ENCODE measurements at places on chromosomes 11 and 22.

DNA sequence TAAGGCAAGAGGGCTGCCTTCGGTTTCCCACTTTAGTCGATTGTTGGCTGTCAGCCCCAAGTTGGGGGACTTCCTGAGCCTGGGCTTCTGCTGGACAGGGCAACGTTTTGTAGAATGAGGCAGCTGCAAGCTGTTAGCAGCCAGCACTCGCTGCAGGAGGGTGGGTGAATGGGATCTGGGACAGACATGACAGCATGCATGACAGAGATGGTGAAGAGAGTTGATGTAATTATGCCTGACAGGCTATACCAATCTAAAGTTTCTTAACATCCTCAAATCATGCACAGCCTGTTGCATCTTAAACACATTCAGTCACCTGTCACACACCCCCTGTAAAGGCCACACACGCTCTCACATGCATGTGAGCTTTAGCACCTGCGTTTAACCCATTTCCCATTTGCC, 49.2 kb downstream of the CWC15 start:
- no peak for DNase-seq

GRCh38 chr22:21779444-21779843, 43.9 kb upstream of the YPEL1 start:
- no peak for DNase-seq

DNA sequence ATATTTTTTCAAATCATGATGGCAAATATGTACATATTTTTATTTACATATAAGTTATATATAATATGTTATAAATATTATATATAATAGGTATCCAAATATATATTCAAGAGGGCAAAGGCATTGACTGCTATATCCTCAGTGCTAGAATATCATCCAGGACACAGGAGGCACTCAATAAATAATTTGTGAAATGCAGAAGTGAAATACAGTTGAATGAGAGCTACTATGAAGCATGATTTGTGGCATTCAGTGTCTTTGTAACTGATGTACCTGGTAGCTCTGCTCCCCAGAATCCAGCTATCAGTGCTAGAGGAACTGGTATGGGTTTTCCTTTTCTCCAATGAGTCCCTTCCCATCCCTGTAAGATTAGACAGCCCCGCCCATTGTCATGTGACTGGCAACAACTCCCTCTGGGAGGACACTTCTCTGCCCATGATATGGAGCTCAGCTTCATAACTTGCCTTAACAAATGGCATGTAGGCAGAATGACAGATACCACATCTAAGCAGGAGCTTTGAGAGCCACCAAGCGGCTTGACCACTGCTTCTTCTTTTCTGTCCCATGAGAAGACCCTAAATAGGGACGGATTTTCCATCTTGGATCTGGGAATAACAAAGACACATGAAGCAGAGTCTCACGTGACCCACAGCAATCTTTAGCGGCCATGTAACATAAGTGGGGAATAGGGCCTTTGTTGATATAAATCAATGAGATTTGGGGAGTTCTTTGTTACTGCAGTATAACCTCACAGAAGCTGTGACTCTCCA, 10.2 kb upstream of the CD82 start:
- no peak for DNase-seq

- no peak for DNase-seq
These were observed 5.4 kb upstream of the EIF3F start for GRCh38 chr11:7981619-7982157.

DNA sequence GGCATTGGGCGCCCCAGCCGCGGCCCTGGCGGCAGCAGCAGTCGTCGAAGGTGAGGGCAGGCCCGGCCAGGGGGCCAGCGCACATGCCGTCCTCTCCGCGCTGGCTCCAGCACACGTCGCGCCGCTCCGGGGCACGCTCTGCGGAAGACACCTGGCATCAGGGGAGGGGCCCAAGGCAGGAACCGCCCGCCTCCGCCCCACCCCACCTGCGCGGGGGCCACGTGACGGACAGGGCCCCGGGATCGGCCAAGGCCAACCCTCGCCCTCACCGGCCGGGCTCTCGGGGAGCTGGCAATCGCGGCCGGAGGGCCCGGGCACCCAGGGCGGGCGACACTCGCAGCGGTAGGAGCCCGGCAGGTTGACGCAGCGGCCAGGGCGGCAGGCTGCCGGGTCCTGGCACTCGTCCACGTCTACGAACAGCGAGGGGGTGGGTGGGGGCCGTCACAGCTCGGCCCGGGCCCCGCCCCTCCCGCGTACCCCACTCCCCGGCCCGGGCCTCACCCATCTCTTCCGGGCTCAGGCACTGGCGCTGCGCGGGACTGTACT, 14.9 kb downstream of the SCYL1 start:
- peak; percentile 63 for DNase-seq

GRCh38 chr11:32379719-32380118, 55.6 kb downstream of the WT1 start:
- no peak for DNase-seq

DNA sequence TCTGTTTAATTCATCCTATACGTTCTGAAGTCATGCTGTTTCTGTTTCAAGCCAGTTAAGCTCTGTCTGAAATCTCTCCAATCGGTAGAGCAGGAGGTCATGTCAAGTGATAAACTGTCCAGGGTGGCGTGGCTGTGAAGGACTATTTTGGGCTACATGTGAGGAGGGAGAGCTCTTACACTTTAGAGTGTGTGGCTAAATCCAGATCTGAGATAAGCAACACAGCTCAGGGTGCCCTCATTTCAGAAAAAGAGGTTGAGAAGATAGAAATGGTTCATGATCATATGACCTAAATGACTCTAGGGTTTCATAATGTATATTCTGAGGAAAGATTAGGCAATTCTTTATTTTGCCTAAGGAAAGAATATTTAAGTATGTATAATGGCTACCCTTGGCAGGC, 8.4 kb downstream of the BLID start:
- no peak for DNase-seq

- no peak for DNase-seq
These were observed 509.8 kb upstream of the RAG2 start for GRCh38 chr11:37107831-37108230.

DNA sequence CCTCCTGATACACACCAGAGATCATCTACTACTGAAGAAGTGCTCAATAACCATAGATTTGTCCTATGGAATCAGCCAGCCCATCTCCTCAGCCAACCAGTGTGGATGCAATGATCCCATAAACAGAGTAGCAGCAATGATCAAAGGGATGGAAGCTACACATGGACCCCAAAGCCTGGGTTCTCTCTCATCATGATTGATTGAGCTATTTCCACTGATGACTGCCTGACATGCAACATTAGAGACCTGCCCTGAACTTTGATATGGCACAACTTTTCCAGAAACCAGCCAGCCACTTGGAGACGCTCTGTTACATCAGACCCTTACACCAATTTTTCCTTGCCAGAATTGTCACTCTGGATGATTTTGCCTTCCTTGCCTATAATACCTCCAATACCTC, 471.6 kb downstream of the BUD13 start:
- no peak for DNase-seq

DNA sequence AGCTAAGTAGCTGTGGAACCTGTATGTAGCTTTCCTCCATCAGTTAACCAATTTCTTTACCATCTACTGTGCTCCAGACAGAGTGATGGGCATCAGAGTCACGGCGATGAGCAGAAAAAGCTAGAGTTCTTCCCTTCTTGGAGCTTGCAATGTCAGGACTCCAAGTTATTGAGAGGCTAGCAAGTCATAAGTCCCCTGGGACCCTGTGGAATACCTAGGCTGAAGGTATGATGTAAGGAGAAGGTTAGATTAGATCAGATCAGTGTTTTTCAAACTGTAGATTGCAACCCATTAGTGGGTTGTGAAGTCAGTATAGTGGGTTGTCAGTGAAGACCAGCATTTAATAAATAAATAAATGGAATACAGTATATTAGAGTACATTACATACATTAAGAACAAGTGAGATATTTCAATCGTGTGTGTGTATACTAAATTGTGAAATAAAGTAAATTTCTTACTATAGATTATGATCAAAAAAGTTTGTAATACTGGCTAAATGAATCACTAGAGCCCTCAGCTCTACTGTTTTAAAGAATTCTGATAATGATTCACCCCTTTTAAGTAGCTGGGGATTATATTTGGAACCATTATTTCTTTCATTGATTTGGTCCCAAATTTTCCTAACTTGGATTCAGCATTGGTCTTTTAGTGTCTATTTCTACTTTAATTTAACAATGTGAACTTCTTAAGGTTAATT, 52.3 kb downstream of the RASSF10 start:
- DNase-seq: no peak

- no peak for DNase-seq
These were observed 11.5 kb downstream of the PPME1 start for GRCh38 chr11:74182635-74183034.

DNA sequence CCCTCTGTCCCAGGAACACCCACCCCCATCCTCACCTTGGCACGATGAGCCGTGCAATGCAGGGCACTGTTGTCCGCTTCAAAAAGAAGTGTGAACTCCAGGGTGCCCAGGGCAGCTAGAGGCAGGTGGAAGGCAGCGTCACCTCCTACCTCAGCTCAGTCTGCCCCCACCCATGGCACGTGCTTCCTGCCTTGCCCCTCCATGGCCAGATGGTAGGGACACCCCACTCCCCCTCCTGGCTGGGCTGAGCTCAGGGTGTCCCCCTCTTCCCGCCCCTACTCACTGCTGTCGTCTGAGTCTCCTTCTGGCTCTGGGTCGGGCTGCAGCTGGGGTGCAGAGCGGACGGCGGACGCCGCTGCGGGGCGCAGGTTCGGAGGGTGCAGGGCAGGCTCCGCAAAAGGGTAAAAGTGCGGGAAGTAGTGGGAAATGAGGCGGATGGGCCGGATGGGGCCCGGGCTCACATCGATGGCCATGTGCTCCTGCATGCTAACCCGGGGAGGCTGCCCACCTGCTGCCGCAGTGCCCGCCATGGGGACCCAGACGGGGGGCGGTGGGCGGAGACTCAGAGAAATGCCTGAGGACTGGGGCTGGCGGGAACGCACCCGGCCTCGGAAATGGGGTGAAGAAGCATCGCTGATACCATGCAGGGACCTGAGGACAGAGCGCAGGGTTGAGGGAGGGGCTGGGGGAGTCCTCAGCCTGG, 9.1 kb downstream of the NDUFV1 start:
- no peak for DNase-seq

DNA sequence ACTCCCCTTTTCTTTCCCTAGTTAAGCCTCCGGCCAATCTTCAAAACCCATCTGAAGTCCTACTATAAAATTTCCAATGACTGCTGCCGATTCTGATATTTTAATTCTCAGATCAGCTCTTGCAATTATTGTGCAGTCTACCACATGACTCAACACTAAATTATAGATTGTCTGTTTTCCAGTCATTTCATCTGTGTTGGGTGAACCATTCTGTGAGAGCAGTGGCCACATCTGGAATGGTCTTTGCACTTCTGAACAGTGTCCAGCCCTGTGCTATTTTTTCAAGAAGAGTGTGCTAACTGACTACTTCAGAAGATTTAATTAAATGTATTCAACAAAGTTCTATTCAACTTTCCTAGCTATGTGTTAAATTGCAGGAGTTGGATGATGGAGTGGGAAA, 47.2 kb upstream of the MMP7 start:
- DNase-seq: no peak

DNA sequence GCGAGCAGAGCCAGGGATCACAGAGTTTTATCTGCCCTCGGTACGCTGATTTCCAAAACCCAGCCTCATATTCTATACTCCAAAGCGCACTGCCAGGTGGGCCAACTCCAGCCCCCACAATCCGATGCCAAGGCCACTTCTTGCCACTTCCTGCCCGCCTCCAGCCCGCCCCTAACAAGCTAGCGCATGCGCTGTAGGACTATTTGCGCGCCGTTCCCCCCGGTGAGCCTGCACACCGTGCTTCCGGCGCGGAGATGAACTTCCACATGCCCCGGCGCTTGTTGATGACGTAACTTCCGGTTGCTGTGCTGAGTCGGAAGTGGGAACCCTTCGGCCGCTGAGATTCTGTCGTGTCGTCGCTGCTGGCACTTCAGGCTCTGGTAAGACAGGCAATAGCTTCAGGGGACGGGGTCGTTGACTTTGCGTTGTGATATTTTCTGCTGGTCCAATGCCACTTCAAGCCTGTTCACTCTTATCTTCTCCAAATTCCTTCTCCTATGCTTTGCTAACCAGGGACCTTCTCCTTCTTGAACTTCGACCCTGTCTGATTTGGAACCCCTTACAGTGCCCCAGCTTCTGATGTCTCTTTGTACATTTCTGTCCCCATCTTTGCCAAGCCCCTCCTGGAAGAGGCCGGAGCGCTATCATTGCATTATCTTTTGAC, at the start of gene UBE4A:
TSS of gene UBE4A (plus strand) at position 306 of the 664 bp plus-strand sequence. CDS start 5,481 bp downstream, outside the sequence.
- peak; percentile 93 for DNase-seq

- DNase-seq: no peak
These were observed 285.0 kb downstream of the C11orf87 start for GRCh38 chr11:109706945-109707344.

- no peak for DNase-seq
These were observed 6.1 kb downstream of the MICALL1 start for GRCh38 chr22:37912171-37912570.

- no peak for DNase-seq
These were observed 1427.1 kb downstream of the LRRC4C start for GRCh38 chr11:40032331-40032730.

GRCh38 chr11:46560300-46560991, 33.4 kb downstream of the AMBRA1 start:
- no peak for DNase-seq

GRCh38 chr11:68694431-68695297, 10.3 kb downstream of the GAL start:
- no peak for DNase-seq

DNA sequence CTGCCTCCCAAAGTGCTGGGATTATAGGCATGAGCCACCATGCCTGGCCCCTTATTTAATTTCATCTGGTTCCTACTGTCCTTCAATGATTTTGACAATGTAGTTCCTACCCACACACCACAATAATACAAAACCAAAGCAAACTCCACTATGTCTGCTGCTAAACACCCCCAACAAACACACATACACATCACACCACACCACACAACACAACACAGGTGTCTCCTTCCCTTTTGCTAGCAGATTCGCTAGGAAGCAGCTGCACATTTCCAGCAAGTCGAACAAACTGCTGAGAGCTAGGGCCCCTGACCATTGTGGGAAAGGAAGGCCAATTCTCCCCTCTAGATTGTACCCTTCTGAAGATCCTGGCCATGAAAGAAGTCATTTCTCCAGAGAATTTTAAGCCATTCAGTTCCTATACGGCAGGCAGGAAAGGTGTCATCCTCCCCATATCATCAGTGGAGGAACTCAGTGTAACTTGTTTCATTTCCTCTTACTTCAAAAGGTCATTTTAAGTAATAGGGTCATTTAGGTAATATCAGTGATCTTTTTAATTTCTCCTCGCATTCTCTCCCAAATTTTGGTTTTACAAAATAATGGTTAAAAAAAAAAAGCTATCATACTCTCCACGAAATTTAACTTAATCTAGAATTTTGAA, 18.5 kb downstream of the NUMA1 start:
- DNase-seq: no peak

- no peak for DNase-seq
These were observed 29.9 kb downstream of the FGF4 start for GRCh38 chr11:69745201-69745600.

DNA sequence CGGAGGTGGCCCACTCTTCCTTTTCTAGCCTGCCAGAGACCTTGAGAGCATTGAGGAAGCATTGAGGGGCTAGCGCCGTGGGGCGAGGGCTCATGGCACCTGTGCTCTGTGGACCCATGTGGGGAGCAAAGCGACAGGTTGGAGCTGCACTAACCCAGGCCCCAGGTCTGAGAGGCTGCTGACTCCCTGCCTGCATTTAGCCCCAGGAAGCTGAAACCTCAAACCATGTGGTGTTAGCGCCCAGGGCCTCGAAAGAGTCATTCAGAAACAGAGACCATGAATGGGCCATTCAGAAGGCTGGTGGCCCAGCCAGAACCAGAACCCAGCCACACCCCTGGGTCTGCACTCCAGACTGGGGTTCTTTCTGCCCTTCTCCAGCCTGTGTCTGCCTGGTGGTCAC, 88.6 kb downstream of the BCR start:
- DNase-seq: no peak

Measured in activated B cell treated with CpG ODN at 0.5 μM for 24 hours (primary cell).